ENCODE measurements at places on chromosomes 11 and 22. TPM values are rescaled to one million over a fixed set of nuclear protein-coding genes. Genes with fewer than 3 reads are reported as not detected.

DNA sequence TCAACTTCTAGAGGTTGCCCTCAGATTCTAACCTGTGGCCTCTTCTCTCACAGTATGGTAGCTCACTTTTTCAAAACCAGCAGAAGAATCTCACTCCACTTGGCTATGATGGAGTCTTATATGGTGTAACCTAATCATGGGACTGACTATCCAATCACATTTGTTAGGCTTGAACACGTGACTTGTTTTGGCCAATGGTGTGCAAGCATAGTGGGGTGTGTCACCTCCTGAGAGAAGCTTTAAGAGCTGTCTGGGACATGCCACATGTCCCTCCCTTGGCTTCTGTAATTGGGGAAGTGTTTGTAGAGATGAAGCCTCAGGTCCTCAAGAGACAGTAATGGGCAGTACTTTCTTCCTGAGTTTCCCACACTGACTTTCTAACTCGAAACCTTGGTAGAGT lies 12.8 kb upstream of the SMIM38 start:
- no peak for DNase-seq

DNA sequence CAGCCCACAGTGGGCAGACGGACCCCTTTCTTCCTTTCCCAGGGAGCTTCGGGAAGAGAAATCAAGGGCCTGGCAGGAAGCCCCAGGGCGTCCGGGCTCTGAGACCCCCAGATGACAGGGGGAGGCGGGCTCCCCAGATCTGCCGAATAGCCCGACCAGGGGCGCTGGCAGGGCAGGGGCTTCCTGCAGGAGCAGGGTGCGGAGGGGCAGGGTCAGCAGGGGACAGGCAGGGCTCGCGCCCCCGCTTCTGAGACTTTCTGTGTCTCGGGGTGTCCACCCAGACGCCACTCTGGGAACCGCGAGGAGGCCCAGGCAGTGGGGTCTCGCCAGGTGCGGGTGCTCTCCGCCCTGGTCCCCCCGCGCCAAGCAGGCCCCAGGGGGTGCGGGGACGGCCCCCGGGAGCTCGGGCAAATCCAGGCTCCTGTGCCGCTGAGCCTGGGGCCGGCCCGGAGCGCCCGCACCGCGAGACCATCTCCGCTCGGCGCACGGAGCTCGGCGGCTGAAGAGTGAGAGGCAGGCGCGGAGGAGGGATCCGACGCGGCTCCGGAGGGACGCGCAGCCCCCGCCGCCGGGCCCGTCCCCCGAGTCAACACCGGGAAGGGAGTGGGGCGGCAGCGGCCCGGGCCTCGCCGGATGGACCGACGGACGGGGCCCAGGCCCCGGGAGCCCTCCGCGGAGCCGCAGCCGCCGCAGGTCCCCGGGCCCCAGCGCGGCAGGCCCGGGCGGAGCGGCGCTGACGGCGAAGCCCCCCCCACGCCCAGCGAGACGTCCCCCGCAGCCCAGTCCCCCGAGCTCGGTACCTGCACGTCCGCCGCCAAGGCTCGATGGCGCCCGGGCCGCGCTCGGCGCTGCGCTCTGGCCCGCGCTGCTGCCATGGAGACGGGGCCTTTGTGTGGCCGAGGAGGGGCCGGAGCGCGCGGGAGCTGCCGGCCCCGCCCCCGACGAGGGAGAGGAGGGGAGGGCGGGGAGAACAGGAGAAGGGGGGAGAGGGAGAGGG lies at the start of gene PLXNB2:
PLXNB2 (minus strand) TSS at position 894 of the 997 bp plus-strand sequence. CDS start 17,062 bp downstream, outside the sequence.
- no peak for DNase-seq

GRCh38 chr11:94815705-94816344 lies 47.7 kb downstream of the AMOTL1 start:
- DNase-seq = no peak

GRCh38 chr22:38347181-38347943 lies 30.1 kb upstream of the CSNK1E start:
- no peak for DNase-seq

DNA sequence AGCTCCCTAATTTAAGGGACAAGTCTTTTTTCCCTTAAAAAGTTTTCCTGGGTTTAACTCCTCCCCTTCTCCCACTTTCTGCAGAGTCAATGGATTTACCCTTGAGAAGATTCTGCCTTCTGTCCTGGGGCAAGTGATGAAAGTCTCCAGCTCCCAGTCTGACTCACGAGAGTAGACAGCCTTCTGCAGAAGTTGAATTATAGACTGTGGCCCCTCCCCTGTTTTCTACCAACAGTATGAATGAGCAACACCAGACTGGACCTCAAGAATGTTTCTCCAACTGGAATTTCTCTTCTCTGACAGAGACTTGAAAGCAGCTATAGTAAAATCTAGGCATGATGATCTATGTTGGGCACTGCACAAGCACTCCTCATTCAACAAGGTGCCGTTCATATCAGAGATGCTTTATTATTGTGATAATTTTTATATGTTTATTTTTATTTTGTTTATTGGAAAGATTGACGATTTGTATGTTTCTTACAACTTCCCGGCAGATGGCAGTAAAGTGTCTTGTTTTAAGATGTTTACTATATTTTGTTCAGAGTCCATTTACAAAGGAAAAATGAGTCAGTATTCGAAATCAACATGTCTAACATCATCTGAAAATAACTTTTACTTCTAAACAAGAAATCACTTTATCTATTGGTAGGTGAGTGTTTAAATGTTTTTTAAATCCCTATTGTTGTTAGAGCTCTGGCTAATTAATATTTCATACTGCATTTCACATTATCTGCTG lies 56.6 kb downstream of the LMO2 start:
- no peak for DNase-seq

SLC36A4 gene
- 11.4 TPM for total RNA-seq

- DNase-seq = no peak
Observed at GRCh38 chr22:30781271-30781875, 86.7 kb downstream of the OSBP2 start.

NCF4 gene
- total RNA-seq = 23.3 TPM

GRCh38 chr22:40363059-40363458 lies 7.3 kb upstream of the SGSM3 start:
- no peak for DNase-seq

RFPL2 gene
- total RNA-seq = not detected

SLC25A18 gene
- not detected for total RNA-seq

LARGE1 gene
- 0.40 TPM for total RNA-seq

GLYATL2 gene
- total RNA-seq = not detected

DNA sequence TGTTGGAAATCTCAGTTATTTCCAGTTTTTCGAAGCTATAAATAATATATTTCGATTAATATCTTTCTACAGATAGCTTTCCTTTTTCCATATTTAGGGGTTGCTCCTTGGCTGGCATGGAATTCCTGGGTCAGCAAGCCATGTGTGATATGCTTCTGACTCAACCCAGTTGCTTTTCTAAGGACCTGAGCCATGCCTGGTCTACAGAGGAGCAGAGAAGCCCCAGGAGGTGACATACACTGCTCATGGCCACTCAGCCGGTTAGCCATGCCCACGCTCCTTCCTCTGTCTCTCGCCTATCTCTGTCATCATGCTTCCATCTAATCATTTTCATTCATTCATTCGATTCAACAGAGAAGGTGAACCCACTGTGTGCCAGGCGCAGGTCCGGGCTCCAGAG lies 23.2 kb upstream of the PDGFB start:
- no peak for DNase-seq

- DNase-seq = no peak
Observed at GRCh38 chr22:42160251-42160650, 29.6 kb upstream of the CYP2D6 start.

GRCh38 chr22:22429369-22430108 lies 79.0 kb downstream of the ZNF280B start:
- no peak for DNase-seq

OR5D16 gene
- total RNA-seq = not detected

DNA sequence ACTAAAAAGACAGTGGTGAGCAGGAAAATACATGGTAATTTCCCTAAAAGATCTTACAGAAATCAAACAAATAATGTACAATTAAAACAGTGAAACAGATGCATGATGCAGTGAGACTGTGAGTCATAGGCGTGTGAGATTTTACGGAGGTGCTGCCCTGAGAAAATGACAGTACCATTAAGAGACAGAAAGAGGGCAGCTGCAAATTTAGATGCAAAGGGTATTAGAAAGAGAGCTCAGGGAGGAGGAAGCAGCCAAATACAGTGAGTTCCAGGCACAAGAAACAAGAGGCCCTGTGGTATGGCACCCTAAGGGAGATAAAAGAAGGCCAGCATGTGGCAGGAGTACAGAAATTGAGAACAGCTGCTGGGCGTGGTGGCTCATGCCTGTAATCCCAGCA lies 88.5 kb upstream of the FIBIN start:
- DNase-seq = no peak

DNA sequence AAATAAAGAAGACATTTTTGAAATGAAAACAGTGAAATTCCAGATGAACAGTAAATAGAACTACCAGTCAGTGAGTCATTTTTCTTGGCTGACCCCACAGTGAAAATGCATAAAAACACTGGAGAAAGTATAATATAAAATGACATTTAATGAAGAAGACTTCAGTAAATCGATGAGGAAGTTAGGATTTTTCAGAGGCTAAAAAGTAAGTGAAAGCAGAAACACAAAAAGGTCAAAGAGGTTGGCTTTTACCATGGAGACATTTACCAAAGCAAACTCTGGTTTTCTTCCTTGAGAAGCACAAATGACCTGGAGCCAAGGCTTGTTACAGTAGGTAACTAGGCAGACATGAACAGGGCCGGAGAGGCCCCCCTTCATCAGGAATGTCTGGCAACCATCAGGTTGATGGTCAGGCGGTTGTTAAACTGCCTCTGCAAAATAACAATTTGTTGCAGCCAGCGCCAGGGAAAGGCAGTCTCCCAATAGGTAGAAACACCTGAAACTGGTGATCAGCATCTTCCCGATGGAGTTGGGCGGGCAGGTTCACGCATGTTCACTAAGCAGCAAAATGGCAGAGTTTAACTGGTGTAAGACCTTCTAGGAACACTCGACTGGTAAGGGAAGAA lies 16.7 kb upstream of the TMEM123 start:
- no peak for DNase-seq

DNA sequence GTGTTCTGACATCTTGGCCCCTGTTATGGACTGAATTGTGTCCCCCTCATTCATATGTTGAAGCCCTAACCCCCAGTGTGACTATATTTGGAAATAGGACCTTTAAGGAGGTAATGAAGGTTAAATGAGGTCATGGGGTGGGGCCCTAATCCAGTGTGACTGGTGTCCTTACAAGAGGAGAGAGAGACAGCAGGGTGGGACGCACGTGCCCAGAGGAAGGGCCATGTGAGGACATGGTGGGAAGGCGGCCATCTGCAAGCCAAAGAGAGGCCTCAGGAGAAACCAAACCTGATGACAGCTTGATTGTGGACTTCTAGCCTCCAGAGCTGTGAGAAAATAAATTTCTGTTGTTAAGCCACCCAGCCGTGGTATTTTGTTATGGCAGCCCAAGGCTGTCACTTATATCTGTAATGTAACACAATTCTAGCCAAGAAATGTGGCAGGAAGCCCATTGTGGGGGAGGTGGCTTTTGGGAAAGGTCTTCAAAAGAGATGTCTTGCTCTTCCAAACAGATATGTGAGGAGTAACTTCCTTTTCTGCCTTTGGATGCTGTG lies 23.7 kb downstream of the SLC22A6 start:
- no peak for DNase-seq

SCT gene
- not detected for total RNA-seq

CBLIF gene
- not detected for total RNA-seq

GRCh38 chr11:79237703-79238102 lies 203.1 kb downstream of the TENM4 start:
- DNase-seq = no peak

GRCh38 chr22:48799227-48799970 lies 1028.3 kb downstream of the BRD1 start:
- DNase-seq = no peak

OR5D13 gene
- total RNA-seq = not detected

GRCh38 chr11:123137431-123138224 lies 57.4 kb downstream of the CLMP start:
- no peak for DNase-seq

TPBGL gene
- total RNA-seq = 0.06 TPM

CRYBB2 gene
- total RNA-seq = not detected

OR9G1 gene
- total RNA-seq = not detected

DNA sequence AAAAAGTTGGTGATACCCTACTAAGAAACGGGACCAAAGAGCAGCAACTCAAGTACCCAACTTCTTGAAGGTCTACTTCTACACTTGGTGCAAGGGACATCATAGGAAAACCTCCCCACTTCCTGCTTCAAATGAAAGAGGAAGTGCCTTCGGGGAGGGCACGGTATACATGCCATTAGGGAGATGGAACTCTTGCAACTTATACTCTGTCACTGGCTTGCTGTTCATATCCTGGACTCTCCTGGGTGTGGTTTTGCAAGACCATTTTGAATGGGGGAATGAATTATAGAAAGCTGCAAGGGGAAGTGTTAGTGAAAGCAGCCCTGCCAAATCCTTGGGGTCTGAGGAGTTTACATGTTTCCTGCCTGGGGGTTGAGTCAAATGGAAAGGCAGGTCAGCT lies 41.9 kb downstream of the CSNK2A3 start:
- DNase-seq = no peak

DGCR2 gene
- total RNA-seq = 38.7 TPM

- DNase-seq = no peak
Observed at GRCh38 chr11:86116386-86116726, 47.5 kb upstream of the PICALM start.

CST6 gene
- total RNA-seq = not detected

DNA sequence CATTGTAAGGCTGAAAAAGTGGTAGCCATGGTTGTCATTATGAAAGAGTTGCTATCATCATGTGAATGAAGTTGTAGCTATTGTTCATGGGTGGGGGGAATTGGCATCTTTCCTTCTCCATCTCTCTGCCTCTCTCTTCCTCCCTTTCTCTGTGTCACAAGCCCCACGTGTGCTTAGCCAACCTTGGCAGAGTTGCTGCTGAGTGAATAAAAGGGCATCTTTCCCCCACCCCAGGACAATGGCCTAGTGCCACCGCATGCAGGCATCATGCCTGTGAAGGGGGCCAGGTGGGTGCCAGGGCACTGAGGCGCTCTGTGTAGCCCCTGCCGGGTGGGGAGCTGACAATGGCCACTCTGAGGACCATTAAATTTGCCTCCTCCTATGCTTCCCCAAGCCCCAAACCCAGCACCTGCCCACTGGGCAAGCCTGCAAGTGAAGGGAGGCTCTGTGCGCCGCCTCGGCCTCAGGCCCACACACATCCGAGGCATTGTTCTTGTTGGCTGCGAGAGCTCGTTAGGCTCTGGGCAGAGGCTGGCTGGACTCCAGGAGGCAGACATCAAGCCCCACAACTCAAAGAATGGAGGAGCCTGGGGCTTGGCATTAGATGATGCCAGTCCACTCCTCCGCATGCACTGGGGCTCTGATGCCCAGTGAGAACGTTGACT lies 103.9 kb downstream of the SEZ6L start:
- DNase-seq = no peak
